Endodermal cell (in vitro differentiated cells): ENCODE measurements at places on chromosomes 12 and 14.

GRCh38 chr14:56300495-56300894, 182.3 kb downstream of the PELI2 start:
- no peak for DNase-seq

DNA sequence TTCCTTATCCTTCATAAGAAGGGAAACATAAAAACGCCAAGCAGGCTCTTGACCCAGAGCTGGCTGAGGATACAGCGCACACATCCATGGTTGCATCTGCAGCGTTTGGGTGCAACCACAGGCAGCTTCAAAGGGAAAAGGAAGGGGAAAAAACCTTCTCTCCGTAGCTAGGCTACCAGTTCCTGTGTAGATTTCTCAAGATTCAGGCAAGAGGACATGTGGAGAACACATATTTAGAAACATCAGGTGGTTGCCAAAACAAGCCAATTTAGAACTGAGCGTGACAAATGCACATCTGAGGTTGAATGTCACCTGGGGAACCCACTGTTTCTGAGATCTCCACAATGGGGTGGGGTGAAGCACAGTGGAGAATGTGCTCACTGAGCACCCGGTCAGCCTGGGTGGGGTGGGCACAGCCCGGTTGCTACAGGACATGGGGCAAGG, 78.3 kb upstream of the BDKRB2 start:
- no peak for DNase-seq

DNA sequence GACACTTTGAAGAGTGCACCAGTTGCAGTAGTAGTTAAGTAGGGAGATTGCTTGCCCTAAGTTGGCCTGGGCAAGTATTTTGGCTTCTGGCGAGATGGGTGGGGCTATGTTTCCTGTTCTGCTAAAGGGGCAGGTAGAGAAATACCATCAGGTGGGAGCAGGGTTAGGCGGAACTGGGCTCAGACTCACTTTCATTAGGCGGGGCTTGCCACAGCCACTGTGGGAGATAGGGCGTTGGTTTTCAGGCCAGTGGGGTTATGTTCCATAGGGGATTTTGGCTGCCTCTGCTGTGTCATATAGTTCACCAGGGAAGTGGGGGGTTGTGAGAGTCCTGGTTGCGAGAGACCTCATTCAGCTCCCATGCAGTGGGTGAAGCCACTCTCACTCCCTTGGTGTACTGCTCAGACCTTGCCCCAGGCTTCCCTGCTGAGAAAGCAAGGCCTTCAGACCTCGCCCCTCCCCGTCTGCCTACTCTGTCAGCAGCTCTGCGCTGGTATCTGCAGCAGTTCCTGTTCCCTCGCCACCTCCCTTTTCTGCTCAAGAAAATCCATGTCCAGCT, 43.3 kb downstream of the AEBP2 start:
- DNase-seq = peak; percentile 83

GRCh38 chr12:49787672-49788071, 40.5 kb downstream of the NCKAP5L start:
- DNase-seq = no peak

GRCh38 chr14:79971330-79971729, 240.0 kb downstream of the DIO2 start:
- no peak for DNase-seq

DNA sequence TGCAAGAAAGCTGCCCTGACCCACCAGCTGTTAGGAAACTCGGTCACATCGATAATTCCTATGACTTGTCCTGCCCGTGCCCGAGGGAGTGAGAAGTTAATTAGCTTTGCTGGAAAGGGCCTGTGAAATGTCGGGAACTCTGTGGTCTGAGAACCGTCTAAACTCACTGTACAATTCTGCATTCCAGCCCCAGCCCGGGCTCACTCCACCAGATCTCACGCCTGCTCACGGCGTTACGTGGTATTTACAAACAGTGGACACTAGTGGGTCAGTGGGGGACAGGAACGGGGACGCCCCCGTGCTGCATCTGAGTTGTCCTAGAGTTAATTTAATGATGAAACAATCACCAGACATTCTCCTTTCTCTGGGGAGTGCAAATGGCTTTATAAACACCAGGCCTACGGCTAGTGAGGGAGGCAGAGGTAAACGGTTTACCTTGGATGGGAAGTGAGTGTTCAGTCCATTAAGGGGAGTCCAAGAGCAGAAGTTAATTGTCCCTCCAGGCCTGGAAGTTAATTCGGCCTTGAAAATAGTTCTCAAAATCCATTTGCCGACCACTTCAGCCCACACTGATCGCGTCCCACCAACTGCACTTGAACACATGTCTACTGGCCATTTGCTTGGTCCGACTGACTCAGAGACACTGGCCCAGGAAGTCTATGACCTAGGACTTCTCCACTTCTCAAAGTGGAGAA, 93.5 kb upstream of the MED13L start:
- no peak for DNase-seq

DNA sequence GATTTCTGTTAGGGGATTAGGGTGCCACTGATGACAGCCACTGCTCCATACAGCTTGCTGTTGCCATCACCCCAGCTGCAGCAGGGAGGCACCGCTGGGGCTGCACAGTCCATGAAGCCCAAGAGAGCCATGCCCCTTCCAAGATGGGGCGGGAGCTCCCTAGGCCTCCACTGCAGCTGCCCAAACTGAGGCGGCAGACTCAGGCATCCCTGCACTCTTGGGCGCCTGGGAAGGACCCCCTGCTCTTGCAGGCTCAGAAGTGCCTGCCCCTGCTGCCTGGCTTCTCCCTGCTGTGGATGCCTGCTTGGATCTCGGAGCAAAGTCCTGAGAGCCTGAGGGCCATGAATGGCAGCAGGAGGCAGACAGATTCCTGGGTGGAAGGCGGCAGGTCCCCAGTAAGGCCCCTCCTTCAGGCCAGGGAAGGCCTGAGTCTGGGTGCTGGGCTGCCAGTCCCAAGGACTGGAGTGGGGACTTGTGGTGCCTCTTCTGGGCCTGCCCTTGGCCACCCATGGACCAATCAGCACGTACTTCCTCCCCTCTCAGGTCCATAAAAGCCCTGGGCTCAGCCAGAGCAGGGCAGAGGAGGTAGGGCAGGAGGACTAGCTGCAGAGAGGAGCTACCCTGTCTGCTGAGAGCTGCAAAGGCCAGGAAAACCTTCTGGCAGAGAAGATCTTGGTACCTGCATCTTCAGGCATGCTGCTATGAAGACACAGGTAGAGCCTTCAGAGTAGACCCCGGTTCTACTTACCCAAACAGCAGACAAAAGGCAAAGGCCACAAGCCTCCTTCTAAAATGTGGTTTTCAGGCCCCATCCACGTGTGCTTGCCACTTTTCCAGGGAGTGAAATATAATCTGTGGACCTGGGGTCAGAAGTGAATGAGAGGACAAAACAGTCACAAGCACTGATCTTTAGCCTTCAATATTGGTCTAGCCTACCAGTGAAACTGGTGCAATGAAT, 30.0 kb upstream of the STK38L start:
- peak; percentile 67 for DNase-seq

- no peak for DNase-seq
Observed at GRCh38 chr12:89082370-89082753, 269.9 kb downstream of the DUSP6 start.

- DNase-seq = no peak
Observed at GRCh38 chr12:28622406-28622805, 432.1 kb downstream of the CCDC91 start.
